CD4-positive, alpha-beta T cell treated with Interleukin-17A for 4 hours (primary cell): ENCODE measurements at places on chromosomes 12 and 14.
A peak's percentile ranks its signal among the peaks of the same experiment; 100 is the strongest.

DNA sequence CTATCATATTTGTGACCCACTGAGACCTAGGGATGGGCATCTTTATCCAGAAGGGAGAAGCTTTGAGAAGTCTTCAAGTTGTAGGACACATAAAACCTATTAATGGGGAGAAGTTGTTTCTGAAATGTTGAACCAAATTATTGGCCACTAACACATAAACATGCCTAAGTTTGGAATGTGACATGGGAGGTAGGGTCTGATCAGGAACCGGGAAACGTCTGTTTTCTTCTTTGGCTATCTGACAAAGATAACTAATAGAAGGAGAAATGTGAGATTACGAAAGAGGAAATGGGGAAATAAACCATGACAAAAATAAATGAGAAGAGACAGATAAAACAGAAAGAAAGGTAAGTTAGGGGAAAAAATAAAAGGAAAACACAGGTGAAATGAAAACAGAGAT lies 425.2 kb downstream of the EGLN3 start:
- no peak for DNase-seq

DNA sequence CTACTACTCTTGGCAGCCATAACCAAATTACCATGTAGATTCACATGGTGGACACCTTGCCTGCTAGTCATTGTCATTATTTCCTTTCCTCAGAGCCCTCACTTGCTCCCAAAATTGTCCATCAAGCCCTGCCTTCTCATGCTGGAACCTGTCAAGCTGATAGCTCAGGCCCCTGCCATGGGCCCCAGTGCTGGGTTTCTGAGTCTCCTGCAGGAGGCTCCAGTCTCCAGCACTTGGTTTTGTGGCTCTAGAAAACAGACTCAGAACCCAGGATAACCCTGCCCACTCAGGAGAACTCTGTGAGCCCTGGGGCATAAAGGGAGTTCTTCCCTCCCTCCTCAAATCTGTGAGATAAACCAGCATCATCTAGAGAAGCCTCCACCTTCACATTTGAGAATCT lies 10.8 kb downstream of the KRT71 start:
- peak; percentile 11 for DNase-seq

- no peak for DNase-seq
These were observed 258.3 kb upstream of the STXBP6 start for GRCh38 chr14:25308244-25308643.

DNA sequence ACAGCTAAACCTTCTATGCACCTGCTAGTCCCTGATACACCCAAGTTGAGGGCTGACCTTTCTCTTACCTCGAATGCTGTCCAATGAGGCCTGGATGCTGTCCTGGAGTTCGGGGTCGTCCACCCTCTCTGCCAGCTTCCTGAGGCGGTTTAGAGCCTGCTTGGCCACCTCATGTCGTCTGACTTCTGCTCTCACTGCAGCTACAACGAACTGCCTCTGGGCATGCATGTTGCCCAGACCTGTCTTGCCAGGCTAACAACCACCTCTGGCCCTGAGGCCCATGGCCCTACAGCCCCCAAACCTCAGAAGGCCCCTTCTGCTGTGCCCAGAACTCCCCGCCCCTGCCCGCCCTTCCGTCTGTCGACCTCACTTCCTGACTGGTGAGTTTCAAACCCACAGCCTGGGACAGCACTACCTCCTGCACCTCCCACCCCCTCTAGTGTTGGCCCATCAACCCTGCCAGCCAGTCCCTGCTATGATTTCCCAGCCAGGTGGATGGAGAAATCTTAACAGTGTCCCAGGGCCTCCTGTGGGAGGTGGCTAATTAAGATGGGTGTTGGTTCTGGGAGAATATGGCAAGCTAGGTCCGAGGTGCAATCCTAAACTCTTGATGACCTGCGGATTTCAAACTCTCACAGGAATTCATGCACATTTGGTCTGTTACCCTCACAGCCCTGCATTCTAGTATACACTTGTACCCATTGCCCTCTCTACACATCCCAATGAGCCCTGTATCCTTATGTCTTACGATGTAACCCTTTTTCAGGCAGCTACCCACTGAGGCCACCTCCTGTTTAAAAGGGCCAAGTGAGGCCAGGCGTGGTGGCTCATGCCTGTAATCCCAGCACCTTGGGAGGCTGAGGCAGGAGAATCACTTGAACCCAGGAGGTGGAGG lies 2.7 kb upstream of the TSPAN31 start:
- DNase-seq: peak; percentile 86

DNA sequence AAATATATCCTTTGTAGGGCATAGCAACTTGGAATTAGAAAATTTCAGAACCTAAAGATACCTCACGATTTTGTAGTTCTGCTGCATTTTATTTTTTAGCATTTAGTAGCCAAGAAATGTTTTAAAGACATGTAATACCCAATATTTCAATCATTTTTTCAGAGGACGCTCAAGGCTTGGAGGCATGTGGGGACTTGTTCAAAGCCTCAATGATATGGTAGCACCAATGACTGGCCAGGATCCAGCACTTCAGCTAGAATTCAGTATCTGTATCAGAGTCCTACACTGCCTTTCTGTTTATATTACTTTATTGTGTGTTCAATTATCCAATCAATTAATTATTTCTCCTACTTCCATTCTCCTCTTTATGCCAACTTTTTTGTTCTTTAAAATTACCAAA lies 154.8 kb upstream of the NEDD1 start:
- no peak for DNase-seq
